ENCODE measurements at places on chromosomes 4 and X. TPM values are rescaled to one million over a fixed set of nuclear protein-coding genes. Genes with fewer than 3 reads are reported as not detected.
A peak's percentile ranks its signal among the peaks of the same experiment; 100 is the strongest.

GRCh38 chr4:37623125-37623524, 63.1 kb downstream of the RELL1 start:
- H3K4me1 ChIP-seq, result no peaks in the 10 kb centered on the region
- no peak overlapping the region for H3K4me3 ChIP-seq
- H3K27me3 ChIP-seq, result no peaks in the 10 kb centered on the region
- no peaks in the 10 kb centered on the region for H3K36me3 ChIP-seq
- no peak overlapping the region for H3K27ac ChIP-seq

The MAGEA1 gene
- not detected for total RNA-seq

The FGFBP2 gene
- total RNA-seq, result 6.2 TPM

- no peak for DNase-seq
- H3K27me3 ChIP-seq, result no peaks in the 10 kb centered on the region
- no peak overlapping the region for H3K27ac ChIP-seq
- no peak overlapping the region for H3K4me3 ChIP-seq
- H3K36me3 ChIP-seq, result no peaks in the 10 kb centered on the region
These were observed 32.8 kb upstream of the LSM6 start for GRCh38 chr4:146142768-146143167.

The CXorf49 gene
- total RNA-seq, result not detected

The GDPD2 gene
- not detected for total RNA-seq

The SSX2B gene
- not detected for total RNA-seq

GRCh38 chr4:98338761-98339438, 77.7 kb downstream of the RAP1GDS1 start:
- DNase-seq, result no peak
- no peaks in the 10 kb centered on the region for H3K4me1 ChIP-seq
- no peaks in the 10 kb centered on the region for H3K36me3 ChIP-seq
- H3K4me3 ChIP-seq, result no peak overlapping the region
- H3K27me3 ChIP-seq, result no peaks in the 10 kb centered on the region
- H3K27ac ChIP-seq, result no peak overlapping the region

The VEGFD gene
- total RNA-seq, result 2.1 TPM

DNA sequence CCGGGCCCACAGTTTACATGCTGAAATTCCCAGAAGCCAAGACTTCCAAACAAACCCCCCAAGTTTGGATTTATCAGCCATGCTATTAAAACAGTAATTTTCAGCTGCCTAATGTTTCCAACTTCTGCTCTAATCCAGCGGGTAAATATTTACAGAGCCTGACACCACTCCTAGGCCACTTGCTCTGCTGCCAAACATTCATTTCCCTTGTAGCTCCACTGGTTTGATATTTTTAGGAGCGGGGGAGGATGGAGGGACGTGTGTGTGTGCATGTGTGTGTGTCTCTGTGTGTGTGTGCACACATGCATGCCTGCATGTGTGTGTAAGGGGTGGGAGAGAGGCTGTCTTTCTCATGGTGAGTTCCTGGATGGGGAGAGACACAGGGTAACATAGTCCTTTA, 115.7 kb upstream of the PJA1 start:
- no peak for DNase-seq
- peaks cover 61% of the 10 kb centered on the region for H3K4me1 ChIP-seq
- no peaks in the 10 kb centered on the region for H3K27me3 ChIP-seq
- H3K36me3 ChIP-seq, result no peaks in the 10 kb centered on the region

DNA sequence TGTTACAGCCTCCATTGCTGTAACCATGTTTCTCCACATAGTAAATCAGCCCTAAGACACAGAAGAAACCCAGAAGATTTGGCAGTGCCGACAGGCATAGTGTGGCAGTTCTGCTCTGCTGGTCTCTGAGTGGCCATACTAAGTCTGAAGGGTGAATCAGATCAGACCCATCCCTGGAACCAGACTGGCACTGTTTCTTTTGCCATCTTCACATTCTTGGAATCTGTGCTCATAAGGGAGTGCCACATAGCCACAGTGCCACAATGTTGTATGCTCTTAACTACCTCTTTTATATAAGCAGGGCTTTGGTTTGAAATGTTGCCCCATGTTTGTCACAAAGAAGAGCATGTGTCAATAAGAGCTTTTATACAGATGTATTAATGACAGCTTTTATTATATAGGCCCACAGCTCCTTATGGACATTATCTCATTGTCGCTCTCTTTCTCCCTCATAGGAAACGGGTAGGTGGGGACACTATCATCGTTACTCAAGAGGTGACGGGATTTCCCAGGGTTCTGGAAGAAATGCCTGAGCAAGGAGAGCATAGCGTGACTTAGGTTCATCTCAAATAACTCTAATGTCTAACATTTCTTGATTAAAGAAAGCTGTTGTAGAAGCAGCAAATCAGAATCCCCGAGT, 128.2 kb downstream of the CBR4 start:
- peak overlapping the region; percentile 86 for H3K27ac ChIP-seq
- no peak for DNase-seq
- peaks cover 66% of the 10 kb centered on the region for H3K36me3 ChIP-seq
- H3K27me3 ChIP-seq, result no peaks in the 10 kb centered on the region
- no peak overlapping the region for H3K4me3 ChIP-seq

The LAGE3 gene
- total RNA-seq, result 14.1 TPM

The NALF2 gene
- 0.17 TPM for total RNA-seq

DNA sequence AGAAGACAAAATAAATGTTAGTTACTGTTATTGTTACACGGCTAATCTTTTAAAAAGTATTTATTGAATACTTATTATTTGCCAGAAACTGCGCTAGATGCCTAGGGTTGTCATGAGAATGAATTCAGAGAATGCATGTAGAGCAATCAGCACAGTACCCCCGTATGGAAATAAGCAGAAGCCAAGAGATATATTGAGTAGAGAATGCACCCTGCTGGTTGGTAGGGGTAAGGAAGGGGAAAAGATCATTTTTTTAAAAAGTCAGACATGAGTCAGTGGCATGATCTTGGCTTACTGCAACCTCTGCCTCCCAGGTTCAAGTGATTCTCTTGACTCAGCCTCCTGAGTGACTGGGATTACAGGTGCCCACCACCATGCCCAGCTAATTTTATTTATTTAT, 13.1 kb upstream of the DRP2 start:
- no peak for DNase-seq
- H3K27ac ChIP-seq, result no peak overlapping the region

DNA sequence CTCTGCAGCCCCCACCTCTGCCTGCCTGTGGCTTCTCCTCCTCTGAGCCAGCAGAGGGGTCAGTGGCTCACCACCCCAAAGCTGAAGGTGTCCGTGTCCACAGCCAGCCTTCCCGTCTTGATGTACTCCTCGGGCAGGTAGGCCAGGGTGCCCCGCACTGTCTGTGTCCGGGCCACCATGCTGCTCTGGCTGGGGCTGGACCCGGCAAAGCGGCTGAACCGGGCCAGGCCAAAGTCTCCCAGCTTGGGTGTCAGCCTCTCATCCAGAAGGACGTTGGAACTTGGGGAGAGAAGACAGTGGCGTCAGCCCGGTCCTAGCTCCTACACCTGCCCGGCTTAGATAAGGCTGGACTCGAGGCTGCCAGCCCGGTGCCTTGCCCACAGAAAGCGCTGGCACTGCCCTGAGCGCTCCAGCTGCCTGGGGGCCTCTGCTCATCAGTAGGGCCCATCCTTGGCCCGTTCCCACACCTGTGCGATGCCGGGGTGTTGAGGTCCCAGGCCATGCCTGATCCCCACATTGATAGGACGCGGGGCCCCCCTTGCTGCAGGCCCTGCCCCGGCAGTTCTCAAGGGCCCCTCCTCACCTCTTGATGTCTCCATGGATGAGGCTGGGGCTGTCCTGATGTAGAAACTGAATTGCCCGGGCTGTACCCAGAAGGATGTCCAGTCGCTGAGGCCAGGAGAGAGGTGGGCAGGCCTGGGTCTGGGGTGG, 3.2 kb downstream of the IRAK1 start:
- no peak overlapping the region for H3K4me3 ChIP-seq
- H3K36me3 ChIP-seq, result peaks cover 35% of the 10 kb centered on the region
- no peak overlapping the region for H3K27ac ChIP-seq
